ENCODE measurements at places on chromosomes 11 and 22.

- DNase-seq: no peak
Observed at GRCh38 chr22:43038325-43038724, 23.4 kb upstream of the PACSIN2 start.

GRCh38 chr11:58493676-58494075 is 14.2 kb downstream of the OR5B21 start:
- no peak for DNase-seq

GRCh38 chr11:33624083-33624482 is 76.5 kb downstream of the C11orf91 start:
- DNase-seq: peak; percentile 17

DNA sequence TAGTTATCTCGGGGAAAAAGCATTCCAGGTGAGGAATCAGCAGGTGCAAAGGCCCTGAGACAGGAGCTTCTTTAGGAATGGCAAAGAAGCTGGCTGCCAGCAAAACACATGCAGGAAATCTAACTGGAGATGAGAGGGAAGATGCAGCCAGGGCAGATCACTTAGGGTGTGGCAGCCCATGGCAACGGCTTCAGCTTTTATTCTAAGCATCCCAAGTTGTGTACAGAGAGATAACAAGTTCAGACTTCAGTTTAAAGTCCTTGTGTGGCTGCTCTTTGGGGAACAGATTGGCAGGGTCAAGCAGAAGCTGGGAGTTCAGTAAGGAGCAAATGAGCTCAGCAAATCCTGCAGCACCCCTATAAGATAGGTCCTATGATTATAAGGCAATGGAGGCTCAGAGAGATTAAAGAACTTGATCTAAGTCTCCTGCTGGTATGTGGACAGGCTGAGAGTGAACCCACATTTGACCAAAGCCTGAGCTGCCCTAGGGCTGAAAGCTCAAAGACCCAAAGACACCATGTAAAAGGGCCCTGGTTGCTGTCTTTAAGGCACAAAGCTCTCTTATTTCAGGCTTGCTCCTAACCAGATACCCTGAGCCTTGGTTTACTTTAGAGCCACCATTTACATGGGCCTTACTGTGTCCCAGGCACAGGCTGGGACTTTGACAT is 466.8 kb downstream of the SOX6 start:
- peak; percentile 53 for DNase-seq

DNA sequence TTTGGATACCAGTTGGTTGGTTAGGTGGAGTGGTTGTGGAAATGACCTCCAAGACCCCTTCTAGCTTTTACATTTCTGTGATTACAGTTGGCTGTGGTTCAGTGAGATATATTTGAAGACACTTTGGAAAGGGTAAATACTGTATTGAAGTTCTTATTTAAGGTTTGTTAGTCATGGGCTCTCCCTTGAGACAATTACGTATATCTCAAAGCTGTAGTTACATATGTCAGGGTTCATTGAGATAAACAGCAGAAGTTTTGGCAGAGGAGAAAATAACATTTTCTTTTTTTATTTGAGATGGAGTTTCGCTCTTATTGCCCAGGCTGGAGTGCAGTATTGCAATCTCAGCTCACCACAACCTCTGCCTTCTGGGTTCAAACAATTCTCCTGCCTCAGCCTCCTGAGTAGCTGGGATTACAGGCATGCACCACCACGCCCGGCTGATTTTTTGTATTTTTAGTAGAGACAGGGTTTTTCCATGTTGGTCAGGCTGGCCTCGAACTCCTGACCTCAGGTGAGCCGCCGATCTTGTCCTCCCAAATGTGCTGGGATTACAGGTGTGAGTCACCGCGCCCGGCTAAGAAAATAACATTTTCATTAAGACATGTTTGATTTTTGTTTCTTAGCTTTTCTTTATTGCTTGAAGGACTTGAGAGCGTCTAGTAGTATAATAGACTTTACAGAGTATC is 1.9 kb downstream of the RNF121 start:
- DNase-seq: no peak

GRCh38 chr11:65817312-65817834 is 16.4 kb upstream of the SNX32 start:
- no peak for DNase-seq

DNA sequence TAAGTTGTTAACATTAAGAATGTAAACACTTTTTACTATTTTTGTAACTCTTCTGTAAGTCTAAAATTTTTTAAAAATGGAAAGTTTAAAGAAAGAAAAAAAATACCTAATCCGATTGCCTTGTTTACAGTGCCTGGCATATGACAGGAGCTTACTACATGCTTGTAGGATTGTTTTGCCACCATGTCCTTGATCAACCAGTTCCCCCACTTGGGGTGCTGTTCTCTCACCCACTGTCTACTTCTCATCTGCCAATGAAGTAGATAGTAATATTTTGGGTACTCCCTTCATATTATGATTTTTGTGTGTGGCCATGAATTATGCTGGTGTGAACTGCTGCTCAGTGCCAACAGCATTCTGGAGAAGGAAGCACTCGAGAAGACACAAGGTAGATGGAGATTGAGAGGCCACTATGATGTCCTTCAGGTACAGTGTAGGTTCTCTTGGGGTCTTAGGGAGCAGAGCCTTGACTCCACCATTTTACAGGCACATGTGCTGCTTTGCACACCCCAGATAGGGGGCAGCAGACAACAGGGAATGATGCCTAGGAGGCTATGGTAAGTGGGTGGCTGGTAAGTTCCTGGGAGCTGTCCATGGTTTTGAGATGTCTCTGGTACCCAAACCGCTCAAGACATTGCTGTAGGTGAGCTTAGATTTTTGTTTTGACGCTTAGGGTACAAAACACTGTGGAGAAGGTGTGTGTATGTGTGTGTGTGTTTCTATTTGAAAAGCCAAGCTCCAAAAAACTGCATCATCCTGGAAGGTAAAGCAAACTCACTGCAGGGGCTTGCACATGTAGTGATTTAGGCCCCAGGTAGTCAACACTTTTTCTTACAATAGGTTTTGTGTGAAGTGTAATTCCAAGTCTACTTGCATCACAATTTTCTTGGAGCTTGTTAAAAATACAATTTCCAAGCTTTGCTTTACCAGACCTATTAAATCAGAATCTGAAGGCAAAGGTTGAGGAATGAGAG is 494.5 kb upstream of the LARGE1 start:
- DNase-seq: peak; percentile 90

DNA sequence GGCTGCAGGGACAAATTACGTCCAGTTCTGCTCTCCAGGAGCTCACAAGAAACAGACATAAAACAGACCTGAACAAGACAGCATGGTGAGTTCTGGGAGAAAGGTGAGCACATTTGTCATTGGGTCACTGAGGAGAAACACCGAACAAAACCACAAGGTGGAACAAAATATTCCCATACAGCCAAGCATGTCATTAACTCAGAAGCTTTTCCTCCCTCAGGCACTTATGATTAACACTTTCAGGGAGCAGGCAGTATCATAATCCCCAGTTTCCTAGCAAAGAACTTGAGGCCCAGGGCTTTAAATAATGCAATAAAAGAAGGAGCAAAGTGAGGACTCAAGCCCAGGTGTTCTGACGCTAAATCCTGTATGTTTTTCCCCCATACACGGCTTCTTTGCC is 43.0 kb downstream of the P4HA3 start:
- no peak for DNase-seq

DNA sequence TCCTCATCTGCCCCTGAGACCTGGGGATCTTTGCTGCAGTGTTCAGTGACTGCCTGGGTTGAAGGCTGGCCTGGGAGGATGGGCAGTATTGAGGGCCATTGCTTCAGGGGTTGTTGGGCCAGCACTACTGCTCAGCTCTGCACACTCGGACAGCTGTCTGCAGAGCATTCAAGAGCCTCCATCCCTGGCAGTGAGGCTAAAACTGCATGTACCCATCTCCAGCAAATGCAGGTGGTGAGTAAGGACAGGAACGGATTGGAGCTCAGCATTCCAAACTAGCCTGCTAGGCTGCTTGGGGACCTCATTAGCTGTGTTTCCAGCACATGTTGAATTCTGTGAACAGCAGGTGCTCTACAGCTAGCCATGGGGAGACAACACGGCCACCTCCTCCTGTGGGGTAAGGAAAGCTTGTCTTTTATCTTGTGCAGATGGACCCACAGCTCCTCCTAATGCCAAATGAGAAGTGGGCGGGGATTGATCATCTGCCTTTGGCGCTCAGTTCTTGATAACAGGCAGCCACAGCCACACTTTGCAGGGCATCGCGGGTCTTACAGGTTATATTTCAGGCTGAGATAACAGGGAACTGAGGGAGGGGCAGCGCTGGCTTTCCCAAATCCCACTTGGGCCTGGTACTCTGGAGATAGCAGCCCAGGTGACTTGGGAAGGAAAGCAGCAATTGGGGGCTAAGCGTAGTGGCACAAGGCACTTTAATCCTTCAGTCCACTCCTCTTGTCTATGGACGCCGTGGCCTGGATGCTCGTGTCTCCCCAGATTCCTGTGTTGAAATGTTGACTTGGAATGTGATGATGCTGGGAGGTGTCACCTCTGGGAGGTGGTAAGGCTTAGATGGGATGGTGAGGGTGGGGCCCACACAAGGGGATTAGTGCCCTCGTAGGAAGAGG is 254.5 kb upstream of the B3GAT1 start:
- peak; percentile 3 for DNase-seq

DNA sequence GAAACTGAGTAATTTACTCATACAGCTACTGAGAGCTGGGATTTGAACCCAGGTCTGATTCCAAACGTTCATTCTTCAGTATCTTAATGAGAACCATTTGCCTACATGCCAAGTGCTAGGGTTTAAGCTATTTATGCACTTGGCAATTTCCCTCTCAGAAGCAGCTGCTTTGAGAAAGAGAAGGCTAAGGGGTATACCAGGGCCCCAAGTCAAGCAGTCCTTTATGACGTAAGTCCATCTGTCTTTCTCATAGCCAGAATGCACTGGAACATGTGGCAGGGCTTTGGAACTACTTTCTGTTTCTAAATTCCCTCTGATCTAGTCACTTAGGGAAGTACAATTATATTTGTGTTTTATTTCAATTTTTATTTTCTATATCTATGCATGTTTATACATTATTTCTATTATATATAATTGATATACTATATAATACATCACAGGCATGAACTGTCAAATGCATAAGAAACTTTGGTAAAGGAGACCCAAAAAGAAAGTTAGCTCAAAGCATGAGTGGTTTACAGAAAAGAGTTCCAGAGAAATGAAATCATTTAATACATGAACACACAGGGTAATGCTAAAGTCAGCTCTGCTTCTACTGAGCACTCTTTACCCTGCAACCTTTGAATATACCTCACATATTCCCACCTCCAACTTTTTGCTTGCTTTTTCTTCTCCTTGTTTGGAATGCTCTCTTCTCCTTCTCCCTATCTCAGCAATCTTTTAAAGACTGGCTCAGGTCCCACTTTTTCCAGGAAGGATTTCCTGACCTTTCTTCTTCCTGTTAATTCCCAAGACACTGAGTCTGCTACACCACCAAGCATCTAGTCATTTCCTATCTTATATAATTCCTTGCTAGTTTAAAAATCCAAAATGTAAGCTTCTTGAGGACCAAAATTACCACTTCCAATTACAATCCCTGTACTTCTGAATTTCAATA is 80.5 kb upstream of the GDPD4 start:
- DNase-seq: no peak

GRCh38 chr11:981764-982163 is 54.8 kb downstream of the MUC6 start:
- DNase-seq: no peak

DNA sequence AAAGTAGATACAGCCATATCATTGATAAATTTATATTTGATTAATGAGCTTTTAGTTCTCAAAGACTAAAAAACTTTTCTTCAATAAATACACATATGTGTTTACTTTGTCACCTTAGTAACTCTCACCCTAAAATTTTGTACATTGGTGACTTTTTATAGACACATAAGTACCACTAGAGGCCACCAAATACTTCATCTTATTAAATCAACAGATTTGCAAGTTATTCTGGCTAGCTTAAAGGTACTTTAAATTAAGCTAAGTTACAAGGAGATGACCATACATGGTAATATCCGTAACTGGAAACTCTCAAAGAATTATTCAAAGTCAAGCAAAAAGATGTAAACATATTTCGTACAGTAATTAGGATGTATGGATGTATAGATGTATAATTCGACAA is 112.2 kb downstream of the SBF2 start:
- peak; percentile 72 for DNase-seq

DNA sequence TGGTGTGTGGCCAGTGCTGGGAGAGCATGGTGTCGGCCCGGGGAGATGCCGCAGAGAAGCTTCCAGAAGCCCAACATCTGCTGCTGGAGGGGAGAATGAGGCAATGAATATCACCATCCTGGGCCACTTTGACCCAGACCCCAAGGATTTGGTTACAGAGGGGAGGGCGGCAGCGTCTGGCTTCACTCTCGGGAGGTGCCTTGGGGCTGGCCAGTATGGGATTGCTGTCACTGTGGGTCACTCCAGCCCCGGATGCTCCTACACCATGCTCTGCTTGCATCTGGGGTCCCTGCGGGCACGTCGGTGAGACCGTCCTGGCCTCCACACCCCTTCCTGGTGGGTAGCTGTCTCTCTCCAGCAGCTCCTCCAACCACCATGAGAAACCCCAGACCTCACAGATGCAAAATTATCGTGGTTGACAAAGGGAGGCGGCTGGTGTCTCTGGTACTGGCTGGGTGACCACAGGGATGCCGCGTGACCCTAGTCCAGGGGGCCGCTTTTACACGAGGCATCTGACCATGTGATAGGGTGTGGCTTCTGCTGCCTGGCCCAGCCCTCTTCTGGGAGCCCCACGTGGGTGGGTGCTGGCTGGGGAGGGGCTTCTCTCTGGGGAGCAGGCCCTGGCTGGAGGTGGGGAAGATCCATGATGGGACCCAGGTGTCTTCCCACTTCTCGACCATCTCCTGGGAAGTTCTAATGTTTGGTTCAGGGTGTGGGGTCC is 5.7 kb downstream of the KCNQ1 start:
- DNase-seq: peak; percentile 45

GRCh38 chr11:10317776-10318526 is 13.1 kb downstream of the ADM start:
- peak; percentile 33 for DNase-seq

DNA sequence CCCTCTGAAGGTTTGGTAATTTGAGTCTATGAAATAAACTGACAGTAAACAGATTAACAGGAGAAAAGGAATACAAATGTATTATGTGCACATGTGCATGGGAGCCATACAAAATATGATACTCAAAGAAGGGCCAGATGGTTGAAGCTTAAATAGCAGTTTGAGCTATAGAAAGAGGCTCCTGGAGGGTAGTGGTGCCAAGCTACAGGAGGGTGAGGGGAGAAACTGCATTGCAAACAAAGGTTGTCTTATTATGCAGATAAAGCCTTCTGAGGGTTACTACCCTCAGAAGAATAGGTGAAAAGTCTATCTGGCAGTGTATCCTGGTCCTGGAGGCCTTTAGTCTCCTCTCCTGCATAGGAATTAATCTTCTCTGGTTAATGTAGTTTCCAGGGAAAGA is 267.3 kb upstream of the MPPED2 start:
- DNase-seq: no peak

DNA sequence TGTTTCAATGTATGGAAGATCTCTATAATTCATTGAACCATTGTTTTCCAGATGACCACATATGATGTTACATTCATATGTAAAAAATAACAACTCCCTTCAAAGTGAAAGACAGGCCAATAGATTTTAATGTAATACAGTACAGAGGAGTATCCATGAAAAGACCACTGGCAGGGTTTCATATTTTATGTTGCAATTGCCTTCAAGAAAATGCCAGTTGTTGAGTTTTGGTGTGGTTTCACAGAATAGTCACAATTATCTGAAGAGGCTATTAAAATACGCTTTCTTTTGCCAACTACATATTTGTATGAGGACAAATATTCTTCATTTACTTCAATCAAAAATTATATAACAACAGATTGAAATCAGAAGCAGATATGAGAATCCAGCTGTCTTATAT is 14.3 kb downstream of the AMOTL1 start:
- DNase-seq: no peak

Measured in hematopoietic multipotent progenitor cell treated with erythropoietin and hydrocortisone succinate and interleukin-3 and kit ligand, for 4 days (in vitro differentiated cells).